Right ventricle myocardium inferior (tissue), 1 donor: ENCODE measurements at places on chromosomes 1 and 21.

GRCh38 chr1:7399514-7400125 is 371.5 kb upstream of the VAMP3 start:
- DNase-seq, result no peak

DNA sequence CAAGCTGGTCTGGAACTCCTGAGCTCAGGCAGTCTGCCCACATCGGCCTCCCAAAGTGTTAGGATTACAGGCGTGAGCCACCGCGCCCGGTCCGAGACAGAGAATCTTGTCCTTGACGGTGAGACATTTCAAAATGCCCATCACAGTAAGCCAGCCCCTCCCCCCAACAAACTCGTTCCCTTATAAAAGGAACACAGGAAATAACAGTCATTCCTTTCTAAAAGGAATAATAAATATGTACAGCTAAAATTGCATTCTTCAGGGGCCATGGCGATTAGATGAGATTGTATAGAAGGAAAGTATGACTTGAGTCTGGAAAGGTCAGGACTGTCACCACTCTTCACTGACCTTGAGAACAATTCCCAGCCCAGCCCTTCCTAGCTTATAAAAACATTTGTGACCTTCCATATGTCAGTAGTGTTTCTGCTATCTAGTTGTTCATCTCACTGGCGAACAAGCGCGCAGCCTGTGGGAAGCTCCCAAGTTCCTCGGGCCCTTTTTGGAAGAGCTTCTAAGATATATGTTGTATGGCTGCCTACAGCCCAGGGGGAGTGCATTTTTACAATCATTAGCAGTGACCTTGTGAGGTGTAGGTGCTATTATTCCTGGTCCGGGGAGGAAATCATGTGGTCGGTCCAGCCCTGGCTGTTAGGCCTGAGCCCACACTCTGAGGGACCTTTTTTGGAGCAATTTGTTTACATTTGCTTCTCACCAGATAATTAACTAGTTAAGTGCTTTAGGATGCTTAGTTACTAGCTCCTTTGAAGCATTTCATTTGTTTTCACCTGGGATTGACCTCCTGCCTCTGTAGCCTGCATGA is 8.7 kb downstream of the SZRD1 start:
- DNase-seq, result no peak

- no peak for DNase-seq
Observed at GRCh38 chr1:87733386-87733785, 404.7 kb downstream of the LMO4 start.

DNA sequence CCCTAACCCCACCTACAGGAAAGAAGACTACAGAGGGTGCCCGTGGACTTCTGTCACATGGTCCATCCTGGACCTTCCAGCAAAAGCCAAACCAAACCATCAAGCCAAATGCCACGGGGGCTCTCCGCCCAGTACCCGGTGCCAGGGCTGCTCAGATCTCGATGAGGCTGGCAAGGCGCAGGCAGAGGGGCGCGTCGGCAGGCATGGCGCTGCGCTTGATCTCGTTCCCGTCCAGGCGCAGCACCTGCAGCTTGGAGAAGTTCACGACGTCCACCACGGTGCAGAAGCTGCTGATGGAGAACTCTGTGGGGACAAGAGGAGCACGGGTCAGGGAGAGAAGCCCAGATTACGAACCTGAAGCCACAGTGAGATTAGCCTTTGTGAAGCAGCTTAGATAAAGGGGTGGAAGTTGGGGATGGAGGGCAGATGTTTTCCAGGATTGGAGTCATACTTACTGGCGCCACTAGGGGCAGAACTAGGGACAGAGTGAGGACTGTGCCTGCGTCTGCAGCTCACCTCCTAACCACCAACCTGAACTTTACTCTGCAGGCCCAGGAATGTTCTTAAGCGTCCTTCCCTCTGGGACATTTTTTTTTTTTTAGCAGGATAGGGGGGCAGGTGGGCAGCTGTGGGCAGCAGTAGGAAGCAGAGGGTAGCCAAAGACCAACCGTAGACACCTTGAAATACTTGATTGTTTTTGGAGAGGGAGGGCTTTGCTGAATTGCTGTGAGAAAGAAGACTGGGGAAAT is 8.6 kb downstream of the FMOD start:
- DNase-seq, result no peak

DNA sequence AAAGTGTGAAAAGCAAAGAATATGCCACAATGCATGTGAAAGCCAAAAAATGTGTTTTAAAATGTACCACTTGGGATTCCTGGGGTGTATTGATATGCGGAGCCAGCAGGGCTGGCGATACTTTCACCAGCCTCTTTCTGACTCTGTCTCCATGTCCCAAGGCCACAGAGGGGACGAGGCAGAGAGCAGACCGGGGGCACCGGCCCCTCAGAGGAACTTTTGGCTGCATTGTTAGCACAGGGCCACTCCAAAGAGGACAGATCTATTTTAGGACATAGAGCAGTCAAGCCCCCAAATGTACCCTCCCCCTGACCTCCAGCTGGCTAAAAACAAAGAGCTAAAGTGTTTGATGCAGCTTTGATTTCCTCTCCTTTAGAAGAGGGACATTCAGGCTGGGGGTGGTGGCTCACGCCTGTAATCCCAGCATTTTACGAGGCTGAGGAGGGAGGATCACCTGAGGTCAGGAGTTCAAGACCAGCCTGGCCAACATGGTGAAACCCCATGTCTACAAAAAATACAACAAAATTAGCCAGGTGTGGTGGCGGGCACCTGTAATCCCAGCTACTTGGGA is 25.6 kb upstream of the ZNF436 start:
- no peak for DNase-seq

- DNase-seq, result no peak
Observed at GRCh38 chr1:163826500-163826899, 504.7 kb downstream of the NUF2 start.

GRCh38 chr1:13528320-13528719 is 14.5 kb upstream of the LRRC38 start:
- no peak for DNase-seq

GRCh38 chr1:1114431-1114830 is 1.5 kb downstream of the C1orf159 start:
- no peak for DNase-seq

GRCh38 chr1:237981223-237981622 is 90.5 kb upstream of the ZP4 start:
- no peak for DNase-seq

DNA sequence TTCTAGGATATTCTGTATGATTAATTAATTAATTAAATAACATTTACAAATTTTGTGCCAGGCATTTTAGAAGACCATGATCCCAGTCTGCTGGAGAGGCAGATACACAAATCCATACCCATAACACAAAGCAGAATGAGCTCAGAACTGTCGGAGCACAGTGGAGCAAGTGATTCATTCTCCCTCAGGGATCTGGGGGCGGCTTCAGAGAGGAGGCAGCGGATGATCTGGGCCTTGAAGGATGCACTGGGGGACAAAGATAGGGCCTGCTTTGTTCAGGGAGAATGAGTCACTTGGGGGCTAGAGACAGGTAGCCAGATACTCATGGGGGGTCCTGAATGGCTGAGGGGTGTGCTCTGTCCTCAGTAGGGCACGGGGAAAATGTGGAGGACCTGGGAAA is 50.9 kb upstream of the TRABD2B start:
- DNase-seq, result no peak
